ENCODE measurements at places on chromosomes 16 and 17.

DNA sequence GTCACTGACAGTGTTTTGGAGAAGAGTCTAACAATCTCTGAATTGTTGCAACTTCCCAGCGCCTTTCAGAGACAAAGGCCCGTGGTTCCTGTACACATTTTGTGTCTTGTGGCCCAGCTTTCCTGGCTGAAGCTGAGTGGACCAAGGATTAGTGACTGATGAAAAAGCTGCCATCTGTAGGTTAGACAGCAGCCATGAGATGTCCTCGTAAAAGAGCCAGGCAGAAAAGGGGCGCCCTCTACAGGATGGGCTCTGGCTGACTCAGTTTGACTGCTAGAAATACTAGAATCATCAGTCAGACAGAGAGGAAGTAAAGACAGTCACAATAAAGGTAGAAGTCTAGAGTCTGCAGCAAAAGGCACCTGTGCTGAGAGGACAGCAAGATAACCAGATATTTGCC is 26.5 kb upstream of the NF1 start:
- peak; percentile 47 for DNase-seq

GRCh38 chr17:29793501-29793900 is 136.5 kb downstream of the SSH2 start:
- no peak for DNase-seq

GRCh38 chr17:81991684-81992305 is 14.4 kb downstream of the ASPSCR1 start:
- no peak for DNase-seq

DNA sequence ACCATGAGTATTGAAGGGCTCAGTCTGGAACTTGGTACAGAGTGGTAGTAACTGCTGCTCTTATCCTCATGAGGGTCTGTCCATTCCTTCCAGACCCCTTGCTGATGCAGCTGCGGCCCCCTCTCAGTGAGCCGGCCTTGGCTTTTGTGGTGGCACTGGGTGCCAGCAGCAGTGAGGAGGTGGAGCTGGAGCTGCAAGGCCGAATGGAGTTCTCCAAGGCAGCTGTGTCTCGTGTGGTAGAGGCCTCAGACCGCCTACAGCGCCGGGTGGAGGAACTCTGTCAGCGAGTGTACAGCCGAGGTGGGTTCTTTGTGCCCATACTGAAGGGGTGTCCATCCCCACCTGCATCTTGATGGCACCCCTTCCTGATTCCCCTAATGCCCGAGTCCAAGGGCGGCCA is 2.0 kb downstream of the RNF40 start:
- no peak for DNase-seq

- DNase-seq, result no peak
Measured at GRCh38 chr17:64622931-64623654, 39.0 kb downstream of the SMURF2 start.

DNA sequence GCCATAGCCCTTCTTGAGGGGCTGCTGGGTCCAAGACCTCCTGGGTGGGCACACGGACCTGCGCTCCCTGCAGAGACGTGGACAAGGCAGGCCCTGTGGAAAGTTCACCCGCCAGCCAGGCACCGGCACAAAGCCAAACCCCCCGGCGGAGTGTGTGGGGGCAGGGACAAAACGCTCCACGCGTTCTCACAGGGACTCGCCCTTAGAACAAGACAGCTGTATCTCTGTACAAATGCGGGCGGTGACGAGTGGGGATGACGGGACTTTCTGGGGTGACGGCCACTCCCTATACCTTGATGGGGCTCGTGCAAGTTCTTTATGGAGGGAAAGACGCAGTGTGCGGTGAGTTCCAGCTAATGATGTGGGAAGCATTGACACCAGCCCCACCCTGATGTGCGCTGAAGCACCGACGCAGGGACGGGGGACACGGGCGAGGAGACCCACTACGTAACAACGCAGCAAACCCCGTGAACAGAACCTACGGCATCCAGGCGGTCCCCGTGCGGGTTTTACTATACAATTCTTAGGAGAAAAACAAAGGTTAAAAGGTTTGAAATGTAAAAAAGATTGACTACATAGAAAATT is 49.4 kb downstream of the LMF1 start:
- no peak for DNase-seq

DNA sequence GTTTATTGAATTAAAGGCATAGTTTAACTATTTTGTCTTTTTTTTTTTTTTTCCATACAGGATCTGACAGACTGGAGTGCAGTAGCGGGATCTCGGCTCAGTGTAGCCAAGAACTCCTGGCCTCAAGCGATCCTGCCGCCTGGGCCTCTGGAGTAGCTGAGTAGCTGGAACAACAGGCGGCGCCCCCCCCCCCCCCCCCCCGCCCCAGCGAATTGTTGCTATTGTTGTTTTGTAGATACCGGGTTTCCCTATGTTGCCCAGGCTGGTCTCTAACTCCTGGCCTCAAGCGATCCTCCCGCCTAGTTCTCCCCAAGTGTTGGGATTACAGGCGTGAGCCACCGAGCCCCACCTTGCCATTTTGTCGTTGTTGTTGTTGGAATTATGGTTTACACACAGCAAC is 1.3 kb upstream of the CENPV start:
- DNase-seq, result no peak

DNA sequence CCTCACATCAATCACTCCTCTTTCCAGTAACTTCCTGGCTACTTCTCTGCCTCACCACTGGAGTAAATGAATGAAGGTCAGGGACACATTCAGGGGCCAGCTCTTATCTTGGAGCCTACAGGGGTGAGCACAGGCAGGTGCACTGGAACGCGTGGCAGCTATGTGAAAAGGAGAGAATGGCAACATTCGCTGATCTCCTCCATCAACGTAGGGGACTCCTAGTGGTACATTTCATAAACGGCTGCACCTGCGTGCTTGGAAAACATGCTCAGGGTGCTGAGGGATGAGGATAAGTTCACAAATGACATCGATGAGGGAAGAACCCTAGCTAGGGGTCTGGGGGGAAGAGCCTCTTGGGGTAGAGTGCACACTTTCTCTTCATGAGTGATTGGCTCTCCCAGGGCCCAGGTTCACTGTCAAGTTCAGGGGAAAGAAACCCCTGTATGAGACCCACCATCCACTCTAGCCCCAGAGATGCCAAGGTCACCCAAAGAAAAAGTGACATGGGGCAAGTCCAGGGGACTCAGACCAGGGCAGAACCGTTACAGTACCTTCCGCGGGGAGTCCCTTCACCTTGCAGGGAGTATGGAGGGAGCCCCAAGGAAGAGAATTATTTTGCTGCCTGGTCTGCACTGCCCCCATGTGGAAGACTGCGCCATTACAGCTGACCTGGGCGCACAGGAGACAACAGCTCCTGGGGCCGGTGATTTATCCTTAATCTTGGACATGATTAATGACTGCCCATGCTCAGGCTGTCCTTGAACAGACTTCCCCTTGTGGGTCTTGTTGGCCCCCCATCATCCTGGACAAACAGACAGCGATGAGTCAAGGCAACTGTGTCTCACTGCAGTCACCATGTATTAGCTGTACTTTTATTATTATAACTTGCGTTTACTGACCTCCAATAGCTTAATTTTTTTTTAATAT is 30.1 kb downstream of the VAC14 start:
- DNase-seq, result peak; percentile 65

DNA sequence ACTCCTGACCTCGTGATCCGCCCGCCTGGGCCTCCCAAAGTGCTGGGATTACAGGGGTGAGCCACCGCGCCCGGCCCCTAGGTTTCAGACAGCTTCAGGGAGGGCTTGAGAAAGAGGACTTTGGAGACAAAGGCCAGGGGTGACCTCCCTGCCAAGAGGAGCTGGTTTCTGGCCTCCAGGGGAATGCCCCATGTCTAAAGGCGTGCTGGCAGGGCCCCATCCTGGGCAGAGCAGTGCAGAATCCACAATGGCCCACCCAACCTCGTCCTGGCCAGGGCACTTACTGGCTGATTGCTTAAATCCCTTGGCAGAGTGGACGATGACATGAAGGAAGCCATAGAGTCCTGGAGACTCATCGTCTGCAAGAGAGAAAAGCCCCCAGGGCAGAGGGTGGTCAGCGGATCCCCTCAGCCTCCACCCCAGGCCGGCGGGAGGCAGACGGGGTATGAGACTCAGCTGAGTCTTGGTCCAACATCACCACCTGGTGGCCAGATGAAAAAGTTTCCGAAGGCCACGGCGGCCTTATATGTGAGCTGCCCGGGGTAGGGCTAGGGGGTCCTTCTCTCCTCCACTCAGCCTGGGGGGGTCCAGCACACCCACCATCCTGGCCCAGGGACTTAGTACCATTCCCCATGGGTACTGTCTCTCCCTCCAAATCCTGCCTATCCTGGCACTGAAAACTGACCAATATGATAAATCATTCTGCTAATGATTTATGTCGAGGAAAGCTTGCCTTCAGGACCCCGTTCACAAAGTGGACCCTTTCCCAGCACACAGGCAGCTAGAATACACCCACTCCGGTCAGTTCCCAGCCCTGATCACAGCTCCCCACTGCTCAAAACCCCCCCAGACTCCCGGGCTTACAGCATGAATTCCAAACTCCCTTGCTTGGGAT is 59.1 kb downstream of the TIMM22 start:
- DNase-seq, result peak; percentile 53

DNA sequence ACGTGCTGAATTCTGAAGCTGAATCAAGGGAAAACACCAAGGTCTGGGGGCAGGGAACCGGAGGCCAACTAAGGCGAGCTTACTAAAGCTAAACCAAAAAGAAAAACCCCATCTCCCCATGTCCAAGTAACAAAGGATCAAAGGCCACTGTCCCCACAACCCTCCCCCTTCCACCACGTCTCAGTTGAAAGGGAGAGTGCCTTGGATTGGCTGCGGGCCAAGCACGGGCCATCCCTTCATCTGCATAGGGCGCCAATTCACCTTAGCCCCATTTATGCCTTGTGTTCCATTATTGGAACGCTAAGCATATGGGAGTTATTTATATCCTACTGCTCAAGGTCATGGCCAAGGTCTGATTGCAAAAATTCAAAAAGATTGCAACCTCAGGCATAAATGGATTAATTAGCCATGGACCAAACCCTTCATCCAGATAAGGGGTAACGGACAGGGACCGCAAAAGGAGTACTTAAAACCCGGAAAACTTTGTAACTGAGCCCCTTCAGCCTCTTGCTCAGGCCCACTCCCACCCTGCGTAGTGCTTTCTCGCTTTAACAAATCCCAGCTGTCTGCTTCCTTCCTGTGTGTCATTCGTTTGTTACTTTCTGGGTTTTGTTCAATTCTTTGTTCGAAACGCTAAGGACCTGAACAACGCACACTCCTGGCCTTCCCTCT is 740 bp upstream of the ATP6V0D1 start:
- DNase-seq, result peak; percentile 50

DNA sequence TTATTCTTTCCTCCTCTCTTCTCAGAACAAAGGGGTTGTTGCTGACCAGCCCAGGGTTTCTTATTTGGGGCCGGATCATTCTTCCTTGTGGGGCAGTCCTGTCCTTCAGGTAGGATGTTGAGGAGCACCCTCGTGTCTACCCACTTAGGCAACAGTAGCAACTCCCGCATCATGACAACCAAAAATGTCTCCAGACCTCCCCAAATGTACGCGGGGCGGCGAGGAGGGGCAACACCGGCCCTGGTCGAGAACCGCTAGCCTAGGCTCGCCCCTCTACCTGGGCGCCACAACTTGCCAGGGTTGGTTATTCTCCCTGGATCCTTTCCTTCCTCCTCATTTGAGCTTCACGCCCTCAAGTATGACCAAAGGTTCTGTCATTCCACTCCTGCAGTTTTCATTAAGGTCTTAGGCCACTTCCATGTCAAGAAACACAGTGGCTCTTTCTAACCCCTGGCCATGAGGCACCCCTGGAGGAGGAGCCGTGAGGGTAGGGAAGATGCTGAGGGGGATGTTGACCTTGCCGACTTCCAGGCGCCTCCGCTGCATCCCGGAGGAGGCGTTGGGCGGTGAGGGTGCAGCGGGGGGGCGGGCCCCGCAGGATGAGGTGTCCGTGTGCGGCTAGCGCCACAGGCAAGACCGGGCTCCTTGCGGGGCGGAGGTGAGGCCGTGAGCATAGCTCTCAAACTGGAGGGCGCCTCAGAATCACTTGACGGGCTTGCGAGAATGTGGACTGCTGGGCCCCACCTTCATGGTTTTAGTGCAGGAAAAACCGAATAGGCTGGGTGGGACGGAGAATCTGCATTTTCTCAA is 712 bp upstream of the SPECC1 start:
- DNase-seq, result peak; percentile 28

DNA sequence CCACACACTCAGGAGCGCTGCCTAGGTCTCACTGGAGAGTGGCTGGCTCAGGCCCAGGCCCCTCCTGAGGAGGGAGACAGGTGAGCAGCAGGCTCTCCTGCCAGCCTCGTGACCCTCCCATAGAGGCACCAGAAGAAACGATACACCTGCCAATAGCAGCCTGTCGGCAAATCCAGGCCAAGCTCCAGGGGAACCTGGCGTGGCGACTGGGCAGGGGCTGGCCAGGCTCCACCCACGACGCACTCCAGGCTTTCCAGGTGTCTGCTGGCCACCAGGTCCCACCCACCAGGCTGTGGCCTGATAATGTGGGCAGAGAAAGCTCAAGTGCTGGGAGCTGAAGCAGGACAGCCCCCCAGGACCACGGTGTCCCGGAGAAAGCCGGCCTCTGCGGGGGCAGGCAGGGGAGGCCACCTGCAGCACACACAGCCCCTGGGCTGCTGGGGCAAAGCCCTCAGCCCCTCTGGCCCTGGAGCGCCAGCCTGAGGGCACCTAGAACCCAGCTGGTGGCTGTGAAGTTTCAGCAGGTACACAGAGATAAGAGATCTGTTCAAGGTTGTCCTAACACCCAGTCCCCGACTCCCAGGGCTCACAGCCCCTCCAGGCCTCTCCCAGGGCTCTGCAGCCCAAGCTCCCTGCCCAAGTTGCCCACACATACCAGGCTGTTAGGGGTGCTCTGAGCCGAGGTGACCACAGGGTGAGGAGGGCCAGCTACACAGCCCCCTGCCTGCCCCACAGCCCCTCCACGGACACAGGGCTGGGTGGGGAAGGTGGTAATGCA is 2.4 kb downstream of the PGAP6 start:
- DNase-seq, result no peak

DNA sequence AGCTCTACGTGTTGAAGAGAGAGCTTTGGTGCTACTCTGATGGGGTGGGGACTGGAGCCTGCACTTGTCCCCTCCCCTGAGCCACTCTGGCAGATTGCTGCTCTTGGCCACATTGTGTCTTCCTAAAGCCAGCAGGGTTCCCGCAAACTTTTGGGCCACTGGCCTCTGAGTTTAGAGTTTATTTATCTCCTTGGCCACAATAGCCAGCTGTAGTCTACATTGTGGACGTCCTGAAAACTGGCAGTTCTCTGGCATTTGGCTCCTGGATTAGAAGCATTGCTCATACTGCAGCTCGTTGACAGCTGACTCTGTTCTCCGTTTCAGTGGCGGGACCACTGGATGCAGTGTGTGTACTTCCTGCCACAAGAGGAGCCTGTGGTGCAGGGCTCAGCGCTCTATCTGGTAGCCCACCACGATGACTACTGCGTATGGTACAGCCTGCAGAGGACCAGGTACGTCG is 34.6 kb downstream of the PRMT7 start:
- no peak for DNase-seq

DNA sequence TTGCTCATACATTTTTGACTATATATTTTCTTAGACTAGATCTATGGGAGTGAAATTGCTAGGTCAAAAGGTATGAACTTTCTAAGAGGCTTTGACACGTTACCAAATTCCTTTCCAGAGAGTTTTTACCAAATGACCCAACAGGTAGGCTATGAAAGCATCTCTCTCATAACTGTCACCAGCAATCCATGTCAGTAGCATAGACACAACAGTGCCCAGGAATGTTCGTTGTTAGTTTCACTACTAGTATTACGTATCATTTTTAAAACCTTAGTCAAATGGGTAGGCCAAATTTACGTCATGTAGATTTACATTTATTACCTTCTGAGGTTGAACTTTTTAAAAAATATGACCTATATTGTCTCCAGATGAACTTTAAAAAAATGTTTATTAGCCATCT is 66.8 kb downstream of the MARCHF10 start:
- no peak for DNase-seq

- peak; percentile 40 for DNase-seq
Measured at GRCh38 chr16:27515874-27516353, 33.8 kb downstream of the GTF3C1 start.

- no peak for DNase-seq
Measured at GRCh38 chr17:39927929-39928857, 661 bp downstream of the LRRC3C start.
